CD4-positive, alpha-beta T cell treated with Interleukin-10 for 1 hour (primary cell): ENCODE measurements at places on chromosomes 6 and 20.

GRCh38 chr20:38146628-38147027 lies 18.4 kb downstream of the TGM2 start:
- DNase-seq, result no peak

DNA sequence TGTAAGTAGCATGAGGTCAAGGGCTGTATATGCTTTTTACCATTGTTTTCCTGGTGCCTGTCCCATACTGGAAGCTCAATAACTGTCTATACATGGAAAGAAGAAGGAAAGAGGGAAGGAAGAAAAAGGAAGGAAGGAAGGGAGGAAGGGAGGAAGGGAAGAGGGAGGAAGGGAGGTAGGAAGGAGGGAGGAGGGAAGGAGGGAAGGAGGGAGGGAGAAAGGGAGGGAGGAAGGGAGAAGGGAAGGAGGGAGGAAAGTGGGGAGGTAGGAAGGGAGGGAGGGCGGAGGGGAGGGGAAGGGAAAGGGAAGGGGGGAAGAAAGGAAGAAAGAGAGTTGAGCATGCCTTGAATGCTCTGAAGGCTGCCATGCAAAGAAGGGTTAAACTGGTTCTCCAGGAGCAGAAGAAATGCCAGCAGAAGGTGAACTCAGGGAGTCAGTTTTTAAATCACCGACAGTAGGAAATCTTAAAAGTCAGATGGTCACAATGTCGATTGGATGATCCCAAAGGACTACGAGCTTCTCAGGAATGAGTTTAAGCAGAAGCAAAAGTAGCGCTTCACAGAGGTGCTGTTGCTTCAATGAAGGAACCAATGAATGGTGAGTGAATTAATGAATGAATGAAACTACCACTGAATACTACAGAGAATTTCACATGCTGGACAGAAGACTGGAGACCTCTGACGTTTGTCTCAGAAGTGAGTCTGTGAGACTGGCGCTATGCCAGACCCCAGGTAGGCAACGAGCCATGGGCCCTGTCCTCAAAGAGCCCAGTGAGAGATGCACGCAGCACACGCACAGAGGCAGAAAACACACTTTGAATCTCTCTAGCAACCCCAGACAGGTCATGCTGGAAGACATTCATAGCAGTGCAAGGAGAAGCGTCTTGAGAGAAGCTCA lies 117.6 kb downstream of the MRPL14 start:
- DNase-seq, result no peak

DNA sequence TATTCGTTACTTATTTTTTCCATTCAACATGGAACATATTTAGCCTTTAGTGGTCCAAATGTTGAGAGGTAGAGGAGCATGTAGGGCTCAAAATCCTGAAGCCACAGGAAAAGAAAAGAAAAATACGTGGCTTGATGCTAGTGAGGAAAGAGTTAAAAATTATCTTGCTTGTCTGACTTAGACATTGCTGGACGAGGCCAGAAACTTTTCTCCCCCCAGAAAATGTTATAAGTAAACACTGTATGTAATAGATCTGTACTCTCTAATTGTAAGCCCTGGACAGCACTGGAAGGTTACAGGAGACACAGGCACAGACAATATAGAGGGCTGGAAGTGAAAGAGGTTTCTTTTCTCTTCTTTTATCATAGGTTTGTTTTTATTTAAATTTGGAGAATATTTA lies 165.6 kb downstream of the ZFP64 start:
- no peak for DNase-seq

DNA sequence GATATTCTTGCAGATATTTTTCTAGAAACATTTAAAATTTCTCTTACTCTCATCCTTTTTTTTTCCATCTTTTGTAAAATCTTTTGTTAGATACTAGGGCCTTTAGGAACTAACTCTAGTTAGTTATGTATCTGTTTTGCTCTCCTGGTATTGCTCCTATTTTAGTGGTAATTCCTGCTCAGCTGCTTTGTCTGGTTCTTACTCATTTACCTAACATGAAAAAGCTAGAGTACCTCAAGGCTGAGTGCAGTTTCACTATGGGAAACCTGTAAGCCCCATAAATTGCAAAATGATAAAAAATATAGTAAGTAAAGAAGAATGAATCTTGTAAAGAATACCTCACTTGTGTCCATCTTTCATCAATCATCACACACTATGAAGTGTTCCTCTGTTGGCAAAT lies 1602.0 kb downstream of the GRIK2 start:
- no peak for DNase-seq

GRCh38 chr20:33549229-33549999 lies 59.5 kb downstream of the CBFA2T2 start:
- DNase-seq, result no peak

DNA sequence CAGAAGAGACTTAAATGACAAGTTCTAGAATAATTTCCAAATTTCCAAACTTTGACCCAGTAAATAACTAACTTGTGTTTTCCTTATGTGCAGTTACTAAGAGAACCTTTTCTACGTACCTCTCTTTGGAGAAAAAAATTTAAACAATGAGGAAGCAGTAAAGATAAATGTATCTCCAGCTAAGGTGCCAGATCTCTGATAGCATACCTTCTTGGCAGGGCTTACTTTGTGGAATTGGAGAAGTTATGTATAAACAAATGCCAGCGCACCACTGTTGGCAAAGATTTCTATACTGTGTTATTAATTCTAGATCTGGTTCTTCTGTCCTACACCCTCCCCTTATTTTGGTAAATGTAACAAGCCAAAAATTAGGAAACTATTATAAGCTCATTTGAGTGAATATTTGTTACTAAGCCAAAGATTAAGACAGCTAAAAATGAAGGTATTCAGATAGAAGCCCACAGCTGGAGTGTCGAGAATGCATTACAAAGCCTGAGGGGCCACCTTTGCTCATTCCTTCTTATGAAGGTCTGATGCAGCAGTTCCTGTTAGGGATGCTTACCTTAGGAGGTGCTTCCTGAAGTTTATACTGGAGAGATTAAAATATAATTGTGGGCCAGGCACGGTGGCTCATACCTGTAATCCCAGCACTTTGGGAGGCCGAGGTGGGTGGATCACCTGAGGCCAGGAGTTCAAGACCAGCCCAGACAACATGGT lies 373.1 kb upstream of the SOX4 start:
- no peak for DNase-seq

GRCh38 chr20:40583205-40583604 lies 105.8 kb downstream of the MAFB start:
- no peak for DNase-seq

GRCh38 chr6:125867483-125867942 lies 76.8 kb downstream of the NCOA7 start:
- no peak for DNase-seq

GRCh38 chr6:134678436-134678889 lies 271.4 kb downstream of the ALDH8A1 start:
- no peak for DNase-seq

DNA sequence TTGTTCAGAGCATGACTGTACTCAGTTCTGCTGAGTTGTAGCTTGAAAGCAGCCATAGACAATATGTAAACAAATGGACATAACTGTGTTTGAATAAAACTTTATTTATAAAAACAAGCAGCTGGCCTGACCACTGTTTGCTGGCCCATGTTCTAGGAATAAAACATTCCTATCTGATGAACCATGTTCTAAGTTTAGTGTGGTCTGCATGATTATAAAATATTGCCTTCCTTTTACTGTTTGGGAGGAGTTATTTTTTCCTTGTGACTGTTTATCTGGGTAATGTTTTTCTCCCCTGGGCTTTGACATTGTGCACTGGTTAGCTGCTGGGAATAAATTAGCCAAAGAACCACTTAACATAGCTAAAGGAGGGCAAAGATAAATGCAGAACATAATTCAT lies 55.1 kb downstream of the CDS2 start:
- no peak for DNase-seq

DNA sequence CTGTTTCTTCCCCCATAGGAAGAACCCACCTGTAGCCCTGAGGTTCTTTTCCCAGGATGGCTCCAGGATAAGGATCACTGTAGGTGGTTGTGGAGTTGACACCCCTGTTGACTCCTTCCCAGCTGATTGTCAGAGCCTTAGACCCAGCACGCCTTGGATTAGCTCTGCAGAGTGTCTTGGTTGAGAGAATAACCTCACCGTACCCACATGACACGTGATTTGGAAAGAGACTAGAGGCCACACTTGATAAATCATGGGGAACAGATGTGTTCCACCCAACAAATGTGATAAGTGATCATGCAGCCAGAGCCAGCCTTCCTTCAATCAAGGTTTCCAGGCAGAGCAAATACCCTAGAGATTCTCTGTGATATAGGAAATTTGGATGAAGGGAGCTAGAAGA lies 12.2 kb downstream of the BTN3A1 start:
- no peak for DNase-seq

- DNase-seq, result no peak
Observed at GRCh38 chr20:59864726-59865125, 68.7 kb downstream of the SYCP2 start.

- no peak for DNase-seq
Observed at GRCh38 chr6:55918639-55919038, 43.2 kb upstream of the BMP5 start.

GRCh38 chr6:132933090-132933489 lies 118.7 kb downstream of the RPS12 start:
- DNase-seq, result no peak

DNA sequence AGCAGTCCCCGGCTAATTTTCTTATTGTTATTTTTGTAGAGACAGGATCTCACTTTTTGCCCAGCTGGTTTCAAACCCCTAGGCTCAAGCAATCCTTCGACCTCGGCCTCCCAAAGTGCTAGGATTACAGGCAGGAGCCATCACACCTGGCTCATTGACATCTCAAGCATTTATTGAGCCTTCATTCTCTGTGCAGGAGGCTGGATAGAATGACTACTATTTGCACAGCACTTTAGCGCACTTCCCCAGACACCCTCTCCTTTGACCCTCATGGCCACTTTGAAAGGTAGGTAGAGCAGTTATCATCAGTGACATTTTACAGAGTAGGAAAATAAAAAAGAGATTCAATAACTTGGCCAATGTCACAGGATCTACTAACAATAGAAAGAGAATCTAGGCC lies 124.0 kb upstream of the STXBP5 start:
- DNase-seq, result no peak

GRCh38 chr20:16898433-16898832 lies 150.3 kb downstream of the OTOR start:
- no peak for DNase-seq

DNA sequence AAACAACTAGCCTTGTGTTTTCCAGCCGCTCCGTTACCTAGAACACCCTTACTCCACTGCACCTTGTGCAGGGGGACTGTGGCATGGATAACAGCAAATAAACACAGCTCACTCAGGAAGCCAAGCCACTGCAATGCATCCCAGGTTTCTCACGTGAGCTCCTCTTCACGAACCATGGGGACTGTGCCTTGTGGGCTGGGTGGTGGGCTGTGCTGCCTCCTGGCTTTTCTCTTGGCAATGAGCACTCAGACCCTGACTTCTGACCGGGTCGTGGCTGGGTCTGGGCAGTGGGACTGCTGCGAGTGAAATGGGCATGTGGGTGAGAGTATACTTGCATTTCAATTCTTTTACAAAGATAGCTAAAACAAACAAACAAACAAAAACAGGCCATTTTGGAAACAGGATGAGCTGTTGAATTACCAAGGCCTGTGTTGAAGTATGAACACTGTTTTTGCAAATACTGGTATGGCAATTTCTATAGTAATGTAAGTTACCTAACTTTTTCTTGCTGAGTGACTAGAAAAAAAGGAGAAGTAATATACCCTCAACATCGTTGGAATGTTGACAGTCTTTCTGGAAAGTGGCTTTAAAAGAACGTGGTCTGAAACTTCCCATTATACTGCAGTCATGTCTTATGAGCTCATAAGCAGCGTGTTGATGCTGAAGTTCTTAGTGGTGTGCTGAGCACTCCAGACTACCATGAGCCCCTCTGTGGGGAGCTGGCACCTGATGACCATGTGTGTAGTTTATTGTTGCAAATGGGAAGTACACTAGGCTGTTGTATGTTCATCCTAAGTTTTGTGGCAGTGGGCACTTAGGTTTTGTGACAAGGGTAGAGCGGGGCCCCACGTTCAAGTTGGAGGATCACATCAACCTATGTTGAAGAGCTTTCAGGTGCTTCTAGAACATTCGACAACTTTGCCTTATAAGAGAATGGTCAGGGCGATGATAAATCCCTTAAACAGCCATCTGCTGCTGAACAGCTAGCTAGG lies 120.4 kb downstream of the ARMC2 start:
- DNase-seq, result no peak

DNA sequence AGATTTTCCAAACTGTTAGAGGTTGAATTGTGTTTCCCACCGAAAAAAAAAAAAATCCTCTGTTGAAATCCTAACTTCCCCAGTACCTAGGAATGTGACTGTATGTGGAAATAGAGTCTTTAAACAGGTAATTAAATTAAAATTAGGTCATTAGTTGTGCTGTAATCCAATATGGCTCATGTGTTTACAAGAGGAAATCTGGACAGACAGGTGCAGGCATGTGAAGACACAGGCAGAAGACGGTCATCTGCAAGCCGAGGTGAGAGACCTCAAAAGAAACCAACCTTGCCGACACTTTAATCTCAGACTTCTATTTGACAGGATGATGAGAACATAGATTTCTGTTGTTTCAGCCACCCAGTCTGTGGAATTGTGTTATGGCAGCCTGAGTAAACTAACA lies 28.6 kb upstream of the EZR start:
- DNase-seq, result no peak

GRCh38 chr20:63005862-63006539 lies 763 bp downstream of the BHLHE23 start:
- no peak for DNase-seq

GRCh38 chr6:98669371-98669770 lies 165.0 kb upstream of the POU3F2 start:
- DNase-seq, result no peak

- no peak for DNase-seq
Observed at GRCh38 chr20:34581341-34582184, 23.0 kb downstream of the MAP1LC3A start.

GRCh38 chr6:143999406-143999805 lies 8.7 kb downstream of the PLAGL1 start:
- no peak for DNase-seq

DNA sequence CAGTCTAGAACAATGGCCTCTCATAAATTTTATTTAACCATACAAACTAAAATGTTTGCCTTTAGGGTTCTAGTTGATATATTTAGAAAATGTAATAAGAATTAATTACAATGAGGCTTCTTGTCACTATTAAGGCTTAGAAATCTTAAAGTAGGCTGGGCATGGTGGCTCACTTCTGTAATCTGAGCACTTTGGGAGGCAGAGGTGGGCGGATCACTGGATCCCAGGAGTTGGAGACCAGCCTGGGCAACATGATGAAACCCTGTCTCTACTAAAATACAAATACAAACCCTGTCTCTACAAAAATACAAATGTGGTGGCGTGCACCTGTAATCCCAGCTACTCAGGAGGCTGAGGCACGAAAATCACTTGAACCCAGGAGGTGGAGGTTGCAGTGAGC lies 99.0 kb upstream of the ADGRF1 start:
- DNase-seq, result no peak

- DNase-seq, result no peak
Observed at GRCh38 chr6:52518279-52518945, 58.4 kb downstream of the TRAM2 start.

- DNase-seq, result no peak
Observed at GRCh38 chr6:150900049-150900448, 34.5 kb downstream of the MTHFD1L start.
